ENCODE measurements at places on chromosomes 6 and 20.

DNA sequence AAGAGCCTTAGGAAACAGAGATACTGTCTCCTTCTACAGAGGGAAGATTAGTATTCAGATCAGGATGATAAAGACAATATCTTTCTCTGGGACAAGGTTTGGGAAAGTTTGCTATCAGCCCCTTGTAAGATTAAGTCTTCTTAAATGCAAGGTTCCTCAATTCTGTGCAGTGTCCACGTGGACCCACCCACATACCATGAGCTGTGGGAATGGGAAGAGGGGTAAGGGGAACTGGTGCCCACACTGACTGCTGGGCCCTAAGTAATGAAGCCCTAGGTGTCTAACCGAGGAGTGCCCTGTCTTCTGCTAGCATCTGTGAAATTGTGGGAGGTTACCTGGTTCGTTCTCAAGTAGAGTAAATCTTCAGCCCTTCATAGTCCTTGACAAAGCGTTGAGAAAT lies 5.8 kb upstream of the SSTR4 start:
- no peak for DNase-seq

DNA sequence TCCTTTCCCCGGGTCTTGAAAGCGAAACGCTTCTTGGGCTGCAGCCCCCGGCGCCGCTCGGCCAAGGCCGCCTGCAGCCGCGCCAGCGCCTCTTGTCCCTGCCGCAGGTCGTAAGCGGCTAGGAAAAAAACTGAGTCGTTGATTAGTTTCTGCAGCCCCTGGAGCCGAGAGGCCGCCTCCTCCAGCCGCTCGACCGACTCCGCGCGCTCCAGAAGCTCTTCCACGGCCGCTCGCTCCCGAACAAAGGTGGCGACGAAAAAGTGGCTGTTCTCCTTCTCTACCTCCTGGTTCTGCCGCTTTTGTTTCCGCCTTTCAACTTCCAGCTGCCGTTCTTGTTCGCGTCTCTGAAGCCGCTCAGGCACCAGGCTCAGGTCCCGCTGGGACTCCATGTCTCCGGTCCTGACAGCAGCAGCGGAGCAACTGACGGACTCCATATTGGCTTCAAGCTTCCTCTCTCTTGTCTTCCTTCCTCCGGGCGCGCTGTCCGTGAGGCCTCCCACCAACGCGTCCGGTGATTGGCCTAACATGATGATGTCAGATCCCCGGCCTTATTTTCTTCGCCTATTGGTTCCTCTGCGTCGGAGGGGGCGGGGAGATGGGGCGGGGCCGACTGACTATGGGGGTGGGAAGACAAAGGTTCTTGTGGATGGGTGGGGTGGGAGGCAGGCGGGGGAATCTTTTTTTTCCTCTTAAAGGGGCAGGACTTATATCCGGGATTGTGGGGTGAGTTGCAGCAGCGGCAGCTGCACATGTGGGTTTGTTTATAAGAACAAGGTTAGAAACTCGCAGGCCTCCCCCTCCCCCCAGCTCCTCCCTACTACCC lies at the start of gene TBCC:
Gene TBCC, minus strand, starts transcription at position 464 of the 823 bp plus-strand sequence. Its CDS starts 30 bp downstream, at position 434.
- DNase-seq, result peak; percentile 98

DNA sequence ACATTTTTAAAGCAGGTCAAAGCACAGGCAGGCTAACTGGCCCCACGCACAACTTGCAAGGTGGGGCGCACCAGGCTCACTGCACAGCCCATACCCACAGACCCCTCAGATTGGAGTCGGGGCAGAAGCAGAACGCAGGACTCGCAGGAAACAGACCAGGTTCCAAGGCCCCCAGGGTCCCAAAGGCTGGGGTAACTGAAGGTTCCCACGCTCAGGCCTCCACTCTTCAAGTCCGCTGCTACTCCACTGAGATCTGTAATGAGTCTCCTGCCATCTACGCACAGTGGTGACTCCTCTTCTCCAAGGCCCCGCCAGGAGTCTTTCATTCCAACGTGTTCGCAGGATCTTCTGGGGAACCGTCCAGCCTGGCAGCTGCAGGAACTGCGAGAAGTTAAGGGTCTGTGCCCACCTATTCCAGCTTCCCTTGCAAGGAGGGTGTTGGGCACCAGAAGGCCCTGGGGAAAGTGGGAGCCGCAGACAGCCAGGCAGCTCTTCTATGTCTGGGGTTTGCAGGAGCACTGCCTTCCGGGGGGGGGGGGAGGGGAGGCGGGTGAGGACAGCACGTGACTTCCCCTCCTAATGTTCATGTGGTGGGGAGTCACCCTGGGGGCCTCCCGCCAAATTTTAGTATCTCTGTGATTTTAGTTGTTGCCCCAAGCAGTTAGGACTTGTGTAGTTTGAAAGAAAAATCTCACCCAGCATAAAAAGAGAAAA lies 2.0 kb upstream of the TAF4 start:
- DNase-seq, result peak; percentile 62

GRCh38 chr20:5781798-5782750 lies 31.9 kb downstream of the SHLD1 start:
- no peak for DNase-seq

GRCh38 chr6:5896476-5897200 lies 110.1 kb downstream of the NRN1 start:
- DNase-seq, result no peak

- no peak for DNase-seq
Measured at GRCh38 chr6:169499848-169500247, 202.0 kb downstream of the WDR27 start.

GRCh38 chr6:69775585-69775849 lies 21.3 kb downstream of the LMBRD1 start:
- DNase-seq, result no peak

DNA sequence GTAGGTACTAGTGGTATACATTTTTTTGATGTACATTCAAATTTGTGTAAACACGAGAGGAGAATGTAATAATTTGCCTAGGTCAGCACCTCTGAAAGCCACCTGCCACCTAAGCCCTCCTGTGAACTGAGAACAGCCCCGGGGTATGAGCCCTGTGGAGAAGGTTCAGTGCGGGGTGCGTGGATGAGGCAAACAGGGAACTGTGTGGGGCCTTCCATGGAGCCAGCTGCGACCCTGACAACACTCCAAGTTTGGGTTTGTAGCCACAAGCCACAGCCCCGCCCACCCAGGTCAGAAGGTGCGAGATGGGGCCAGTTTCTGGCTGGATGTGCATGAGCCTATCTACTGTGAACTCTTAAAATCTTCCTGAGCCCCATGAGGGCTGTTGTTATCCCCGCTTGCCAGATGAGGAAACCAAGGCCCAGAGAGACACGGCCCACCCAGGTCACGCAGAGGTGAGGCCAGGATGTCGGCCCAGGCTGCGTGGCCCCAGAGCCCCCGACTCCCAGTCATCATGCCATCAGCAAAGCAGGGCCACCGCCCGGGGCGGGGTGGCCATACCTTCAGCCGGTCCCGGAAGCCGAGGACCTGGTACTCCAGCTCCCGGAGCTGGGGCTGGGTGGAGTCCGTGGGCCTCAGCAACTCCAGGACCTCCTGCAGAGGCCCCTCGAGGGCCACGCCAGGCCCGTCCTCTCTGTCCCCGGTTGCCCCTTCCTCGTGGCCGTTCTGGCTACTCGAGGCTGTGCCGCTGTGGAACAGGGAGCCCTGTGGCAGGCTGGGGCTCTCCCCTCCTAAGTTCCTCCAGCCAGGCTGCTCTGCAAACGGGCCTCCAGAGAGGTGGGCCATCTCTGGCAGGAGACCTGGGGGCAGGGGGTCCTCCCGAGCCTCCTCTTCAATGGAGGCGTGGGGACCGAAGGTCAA lies 89.6 kb downstream of the RIPOR3 start:
- no peak for DNase-seq

GRCh38 chr6:148359228-148359627 lies 16.6 kb downstream of the SASH1 start:
- no peak for DNase-seq
